CD4-positive, alpha-beta T cell treated with Interleukin-15 for 4 hours (primary cell): ENCODE measurements at places on chromosomes 5 and 9.

- no peak for DNase-seq
Observed at GRCh38 chr5:14284392-14285148, 141.4 kb downstream of the TRIO start.

- no peak for DNase-seq
Observed at GRCh38 chr5:91867799-91868198, 484.7 kb upstream of the ARRDC3 start.

GRCh38 chr5:17219006-17219422 is 1.6 kb downstream of the BASP1 start:
- no peak for DNase-seq

GRCh38 chr5:62268234-62268633 is 37.8 kb upstream of the KIF2A start:
- no peak for DNase-seq

- no peak for DNase-seq
Observed at GRCh38 chr5:38117784-38118479, 140.4 kb upstream of the EGFLAM start.

DNA sequence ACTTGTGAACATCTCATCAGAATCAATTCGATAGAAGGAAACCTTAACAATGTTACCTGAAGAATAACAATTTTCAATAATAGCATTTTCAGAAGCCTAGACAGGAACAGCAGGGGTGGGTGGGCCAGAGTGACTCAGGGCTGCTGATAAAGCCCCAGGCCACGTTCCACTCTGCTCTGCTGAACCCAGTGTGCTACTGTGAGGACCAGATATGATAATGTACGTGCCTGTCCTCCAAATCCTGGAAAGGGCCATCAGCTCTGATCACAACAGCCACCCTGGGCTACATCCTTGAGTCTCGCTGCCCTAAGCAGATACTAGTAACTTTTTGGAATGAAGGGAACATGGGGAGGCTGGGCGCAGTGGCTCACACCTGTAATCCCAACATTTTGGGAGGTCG is 91.3 kb downstream of the PRRT1B start:
- no peak for DNase-seq

- DNase-seq = no peak
Observed at GRCh38 chr5:22708770-22709328, 144.3 kb downstream of the CDH12 start.

DNA sequence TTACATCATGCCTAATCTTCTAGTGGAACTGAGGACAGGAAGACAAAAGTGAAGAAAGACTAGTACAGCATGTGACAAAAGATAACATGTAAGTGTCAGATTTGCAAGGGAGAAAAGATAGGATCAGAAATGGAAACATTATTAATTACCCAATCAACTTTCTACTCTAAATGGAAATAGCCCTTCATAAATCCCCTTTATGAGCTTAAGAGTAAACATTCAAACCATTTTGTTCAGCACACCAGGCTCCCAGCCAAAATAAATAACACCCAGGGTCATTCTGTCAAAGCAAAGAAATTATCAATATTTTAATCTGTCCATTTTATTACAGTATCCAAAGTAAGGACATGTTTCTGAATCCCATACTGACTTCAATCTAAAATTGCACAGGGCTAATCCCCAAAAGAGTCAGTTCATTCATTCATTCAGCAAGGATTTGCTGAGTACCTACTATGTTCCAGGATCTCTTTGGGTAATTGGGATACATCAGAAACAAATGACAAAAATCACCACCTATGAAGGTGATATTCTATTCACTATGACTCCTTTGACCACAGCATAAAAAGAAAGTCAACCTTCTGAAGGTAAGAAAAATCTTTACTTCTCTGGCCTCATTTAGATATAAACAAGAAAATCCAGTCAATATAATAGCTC is 5.3 kb downstream of the PRELID2 start:
- no peak for DNase-seq

- no peak for DNase-seq
Observed at GRCh38 chr5:74310386-74310785, 330.1 kb downstream of the ENC1 start.

- DNase-seq = no peak
Observed at GRCh38 chr9:74521009-74521408, 23.9 kb downstream of the RORB start.

- no peak for DNase-seq
Observed at GRCh38 chr5:44708602-44709001, 100.1 kb upstream of the MRPS30 start.
